A549 treated with CpdA at 1 μM for 4 hours (cell line): ENCODE measurements at places on chromosomes 16 and 17. TPM values are rescaled to one million over a fixed set of nuclear protein-coding genes. Genes with fewer than 3 reads are reported as not detected.

TOX3 gene
- 0.20 to 0.40 TPM (median 0.23 TPM) in 5 replicates for total RNA-seq

TNP2 gene
- not detected in 5 replicates for total RNA-seq

CD79B gene
- total RNA-seq, result not detected in 5 replicates

HNF1B gene
- 26.3 to 30.4 TPM (median 27.5 TPM) in 5 replicates for total RNA-seq

KIF19 gene
- 0.01 to 0.05 TPM in 2 of 5 replicates, not detected in the others for total RNA-seq

NRN1L gene
- 0.17 to 0.29 TPM in 2 of 5 replicates, not detected in the others for total RNA-seq

CES5A gene
- 0.03 TPM in 1 of 5 replicates, not detected in the others for total RNA-seq
